Right lobe of liver (tissue), 6 donors: ENCODE measurements at places on chromosomes 3 and 15.

GRCh38 chr3:13277860-13278531 lies 142.1 kb downstream of the NUP210 start:
- DNase-seq, result no peak

- no peak for DNase-seq
Observed at GRCh38 chr3:31968927-31969418, 12.1 kb downstream of the OSBPL10 start.

GRCh38 chr3:133479895-133480669 lies 80.2 kb downstream of the BFSP2 start:
- DNase-seq, result no peak

DNA sequence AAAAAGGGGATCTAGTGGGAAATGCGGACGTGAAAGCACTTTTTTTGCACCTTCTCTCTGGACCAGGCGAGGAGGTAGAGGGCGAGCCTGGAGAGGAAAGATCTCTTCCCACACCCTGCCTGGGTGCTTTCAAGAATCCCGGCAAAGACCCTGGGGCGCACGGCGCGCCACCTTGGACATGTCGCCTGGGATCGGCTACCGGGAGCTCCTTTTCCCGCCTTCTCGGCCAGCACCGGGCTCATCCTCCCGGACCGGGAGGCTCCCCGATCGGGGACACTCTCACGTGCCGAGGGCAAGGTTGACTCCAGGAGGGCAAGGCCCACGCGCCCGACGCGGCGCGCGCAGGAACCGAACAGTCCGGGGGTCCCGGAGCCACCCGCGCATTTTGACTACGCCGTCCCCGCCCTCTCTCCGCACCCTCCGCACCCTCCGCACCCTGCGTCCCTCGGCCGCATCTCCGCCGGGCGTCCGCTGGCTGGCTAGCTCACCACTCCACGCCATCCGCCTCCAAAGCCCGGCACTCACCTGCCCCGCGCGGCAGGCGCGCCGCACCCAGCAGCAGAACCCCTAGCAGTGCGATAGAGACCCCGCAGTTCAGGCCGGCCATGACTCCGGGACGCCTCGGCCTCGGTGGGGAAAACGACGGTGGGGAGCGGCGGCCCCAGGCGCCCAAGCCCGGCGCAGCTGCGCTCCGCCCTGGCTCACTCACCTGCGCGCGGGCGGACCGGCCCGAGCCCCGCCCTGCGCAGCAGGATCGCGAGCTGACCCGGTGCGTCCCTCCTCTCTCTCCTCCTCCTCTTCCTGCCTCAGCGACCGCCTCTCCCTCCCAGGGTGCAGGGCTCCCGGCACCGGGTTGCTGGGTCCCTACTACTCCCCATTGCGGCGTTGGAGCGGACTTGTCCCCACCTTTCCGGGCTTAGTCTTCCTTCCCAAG lies at the start of gene CDCP1:
Gene CDCP1 (minus strand): TSS at position 698 of the 934 bp plus-strand sequence. CDS start 91 bp downstream, at position 607.
- DNase-seq, result no peak

DNA sequence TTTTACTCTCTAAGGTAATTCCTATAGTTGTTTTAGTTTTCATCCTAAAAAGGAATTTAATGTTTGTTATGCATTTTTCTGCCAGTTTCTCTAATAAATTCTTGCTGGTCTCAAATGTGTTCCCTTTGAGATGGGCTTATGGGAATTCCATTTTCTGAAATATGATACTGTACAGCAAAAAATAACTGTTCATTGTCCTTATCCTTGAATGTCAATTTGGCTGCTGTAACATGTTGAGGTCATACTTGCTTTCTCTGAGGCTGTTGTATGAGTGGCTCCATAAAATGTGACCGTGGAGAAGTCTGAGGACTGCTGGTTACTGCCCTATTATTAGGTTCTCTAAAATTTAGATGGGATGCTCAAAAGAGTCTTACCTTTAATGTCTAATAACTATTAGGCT lies 266.5 kb downstream of the ADAMTS17 start:
- DNase-seq, result no peak

- DNase-seq, result no peak
Observed at GRCh38 chr15:51917493-51917892, 54.1 kb downstream of the LEO1 start.

DNA sequence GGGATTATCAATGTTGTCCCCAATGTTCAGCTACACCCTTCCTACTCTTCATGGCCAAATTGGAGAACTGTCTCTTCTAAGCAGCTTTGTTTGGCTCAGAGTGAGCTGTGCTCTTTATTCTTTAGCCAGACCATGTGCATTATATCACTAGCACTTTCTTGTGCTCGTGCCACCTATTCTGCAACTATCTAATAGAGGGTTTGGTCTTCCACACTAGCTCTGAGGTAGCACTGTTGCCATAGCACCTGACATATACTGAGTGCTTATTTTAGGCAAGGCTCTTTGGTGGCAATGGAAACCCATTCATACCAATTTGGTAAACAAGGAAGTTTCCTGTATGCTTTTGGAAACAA lies 394.3 kb upstream of the C2CD4B start:
- DNase-seq, result no peak

GRCh38 chr3:42709621-42710020 lies 7.0 kb upstream of the HHATL start:
- DNase-seq, result no peak

DNA sequence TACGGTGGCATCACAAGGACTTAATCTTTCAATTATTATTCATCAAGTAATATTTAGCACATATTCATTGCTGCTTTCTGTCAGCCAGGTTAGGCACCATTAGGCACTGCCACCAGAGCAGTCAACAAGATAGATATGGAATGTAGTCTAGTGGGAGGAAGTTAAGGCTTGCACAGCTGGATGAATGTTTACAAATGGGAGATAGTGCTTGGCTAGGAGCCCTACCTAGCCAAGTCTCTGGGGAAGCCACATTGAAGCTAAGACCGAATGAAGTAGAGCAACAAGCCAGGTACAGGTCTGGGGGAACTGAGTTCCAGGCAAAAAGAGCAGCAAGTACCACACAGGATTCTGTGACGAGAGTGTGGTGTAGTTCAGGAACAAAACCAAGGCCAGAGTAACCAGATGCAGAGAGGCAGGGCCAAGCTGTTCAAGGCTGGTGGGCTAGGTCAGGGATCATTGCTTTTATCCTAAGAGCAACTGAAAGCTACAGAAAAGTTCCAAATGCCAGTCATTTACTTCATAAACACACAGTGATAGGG lies 33.4 kb upstream of the SCAANT1 start:
- DNase-seq, result no peak

GRCh38 chr15:56042982-56043980 lies 49.9 kb upstream of the NEDD4 start:
- DNase-seq, result no peak

DNA sequence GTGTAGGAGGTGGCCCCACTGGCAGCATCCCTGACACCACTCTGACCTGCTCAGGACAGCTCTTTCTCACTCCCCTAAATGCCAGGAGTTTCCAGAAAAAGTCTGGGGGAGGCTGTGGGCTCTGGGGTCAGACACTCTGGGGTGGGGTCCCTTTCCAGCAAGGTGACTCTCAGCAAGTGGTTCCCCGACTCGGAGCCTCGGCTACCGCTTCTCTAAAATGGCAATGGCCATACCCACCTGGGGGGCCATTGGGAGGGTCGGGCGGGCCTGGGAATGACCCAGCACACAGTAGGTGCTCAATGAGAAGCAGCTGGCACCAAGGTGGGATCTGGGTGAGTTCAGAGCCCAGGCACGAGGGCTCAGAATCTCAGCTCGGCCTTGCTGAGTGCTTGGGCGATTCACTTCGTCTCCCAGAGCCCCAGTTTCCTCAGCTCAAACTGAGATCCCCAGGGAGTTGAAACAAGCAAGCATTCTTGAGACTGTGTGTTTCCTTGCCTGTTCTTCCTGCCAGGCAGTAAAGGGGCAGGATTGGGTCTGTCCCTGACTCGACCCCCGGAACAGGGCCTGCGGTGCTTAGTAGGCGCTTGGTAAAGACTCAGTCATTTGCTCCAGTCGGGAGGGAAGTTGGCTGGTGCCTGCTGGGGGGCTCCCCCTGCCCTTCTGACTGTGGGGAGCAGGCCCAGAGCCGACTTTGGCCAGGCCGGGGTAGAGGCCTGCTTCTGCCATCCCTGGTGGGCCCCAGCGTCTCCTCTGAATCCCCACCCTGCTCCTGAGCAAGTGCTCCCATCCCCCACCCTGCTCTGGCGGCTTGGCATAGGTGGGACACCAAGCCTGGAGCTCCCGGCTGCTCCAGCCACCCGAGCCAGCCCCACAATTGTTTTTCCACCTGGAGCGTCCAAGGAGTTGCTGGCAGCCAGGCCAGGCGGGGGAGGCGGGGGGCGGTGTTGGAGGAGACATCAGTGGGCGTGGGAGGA lies 32.9 kb upstream of the FBLN2 start:
- no peak for DNase-seq

DNA sequence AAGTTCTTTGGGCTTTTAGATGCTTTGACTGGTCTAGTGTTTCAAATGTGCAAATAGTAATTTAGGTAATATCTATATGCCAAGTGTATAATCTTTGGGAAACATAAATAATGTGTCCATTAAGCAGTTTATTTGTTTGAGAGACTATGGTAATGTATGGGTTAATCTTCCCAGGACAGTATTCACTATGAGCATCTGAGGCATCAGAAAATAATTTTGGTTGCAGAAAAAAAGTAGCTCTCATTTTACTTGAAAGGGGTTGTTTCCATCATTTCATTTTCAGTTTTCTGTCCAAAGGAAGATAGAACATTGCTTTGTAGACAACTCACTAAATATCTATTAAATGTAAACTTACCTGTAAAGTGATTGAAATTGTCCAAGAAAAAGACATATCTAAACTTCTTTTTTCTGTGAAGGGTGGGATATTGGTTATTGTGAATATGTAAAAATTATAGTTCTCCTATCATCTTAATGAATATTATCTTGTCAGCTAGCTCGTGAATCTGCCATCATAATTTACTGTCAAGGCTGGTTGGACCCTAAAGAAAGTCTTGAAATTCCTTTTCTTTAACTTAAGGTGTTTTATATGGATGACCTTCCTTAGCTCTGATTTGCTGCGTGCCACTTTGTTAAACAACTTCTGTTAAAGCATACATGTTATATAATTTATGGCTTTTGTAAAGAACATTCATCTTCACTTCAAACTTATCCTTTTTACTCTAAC lies 108.8 kb downstream of the EPHA3 start:
- no peak for DNase-seq

- no peak for DNase-seq
Observed at GRCh38 chr3:122992676-122993075, 34.9 kb downstream of the SEMA5B start.
